Activated T-helper 9 cell treated with anti-CD3 and anti-CD28 coated beads, Interleukin-2, amount 50 U/mL, for 16 hours (primary cell): ENCODE measurements at places on chromosomes 7 and 10.

GRCh38 chr10:33421789-33422462 lies 87.5 kb upstream of the NRP1 start:
- DNase-seq, result no peak

GRCh38 chr10:123134915-123135414 lies 805 bp upstream of the HMX3 start:
- DNase-seq, result no peak

GRCh38 chr7:71497256-71497946 lies 365.5 kb downstream of the GALNT17 start:
- no peak for DNase-seq

DNA sequence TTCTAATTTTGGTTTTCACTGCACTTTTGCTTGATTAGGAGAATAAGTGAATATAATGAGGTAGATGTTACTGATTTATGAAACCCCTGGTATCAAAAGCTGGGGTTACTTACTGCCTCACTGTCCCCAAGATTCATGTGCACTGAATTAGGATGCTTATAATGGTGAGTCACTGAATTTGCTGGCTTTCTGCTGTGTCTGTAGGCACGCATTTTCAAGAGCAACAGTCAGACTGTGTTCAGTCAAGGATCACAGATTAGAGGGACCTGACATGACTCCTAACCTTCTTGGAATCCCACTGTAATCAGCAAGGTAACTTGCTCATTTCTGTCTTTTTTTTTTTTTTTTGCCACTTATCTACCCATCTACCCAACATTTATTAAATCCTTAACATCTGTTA lies 59.7 kb downstream of the GPR85 start:
- DNase-seq, result no peak

DNA sequence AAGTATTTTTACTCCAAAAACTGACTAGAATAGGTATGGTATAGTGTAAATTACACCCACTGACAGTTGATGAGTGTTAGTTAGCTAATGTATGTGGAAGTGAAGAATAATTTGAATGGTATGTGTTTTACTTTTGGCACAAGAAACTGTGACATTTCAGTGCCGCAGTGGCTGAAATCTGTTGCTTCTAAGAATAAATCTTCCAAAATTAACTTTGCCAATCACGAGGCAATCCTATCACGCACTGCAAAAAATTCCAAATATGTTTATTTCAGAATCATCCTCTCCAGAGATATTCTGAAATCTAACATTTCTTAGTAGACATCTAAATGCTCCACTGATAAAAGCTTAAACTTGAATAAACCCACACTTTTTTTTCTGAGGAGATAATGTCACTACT lies 61.2 kb downstream of the PCLO start:
- DNase-seq, result no peak

DNA sequence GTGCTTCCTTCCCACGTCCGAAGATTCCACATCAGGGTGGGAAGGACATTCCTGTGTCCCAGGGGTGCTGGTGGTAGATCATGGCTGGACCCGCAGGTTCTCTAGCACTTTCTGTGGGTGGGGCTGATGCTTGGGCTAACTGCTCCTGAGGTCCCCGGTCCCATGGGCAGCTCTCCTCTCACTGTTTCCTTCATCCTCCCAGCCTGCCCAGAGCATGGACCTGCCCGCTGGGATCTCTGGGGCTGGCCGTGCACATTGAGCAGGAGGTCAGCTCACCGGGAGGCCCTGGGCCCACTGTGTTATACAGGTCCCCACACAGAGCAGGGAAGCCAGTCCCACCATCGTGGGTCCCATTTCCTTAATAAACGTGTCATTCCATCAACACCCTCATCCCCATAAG lies 502.3 kb downstream of the TCERG1L start:
- DNase-seq, result no peak

DNA sequence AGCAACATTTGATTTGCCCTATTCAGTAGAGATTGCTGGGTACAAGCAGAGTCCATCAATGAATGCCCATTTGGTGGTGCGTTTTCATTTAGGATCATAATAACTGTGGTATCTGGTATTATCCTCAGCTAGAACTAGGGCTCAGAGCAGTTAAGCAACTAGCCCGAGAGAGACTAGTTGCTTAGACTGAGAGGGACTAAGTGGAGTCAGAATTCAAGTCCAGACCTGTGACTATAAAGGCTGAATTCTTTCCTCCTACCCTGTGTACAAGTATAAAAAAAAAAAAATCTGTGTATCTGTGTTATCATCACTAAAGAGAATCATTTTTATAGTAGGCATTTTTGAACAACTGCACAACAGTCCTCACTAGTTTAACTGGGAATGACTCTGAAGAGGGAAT lies 45.3 kb upstream of the DKK1 start:
- no peak for DNase-seq

GRCh38 chr7:4794591-4795350 lies 19.3 kb downstream of the AP5Z1 start:
- DNase-seq, result no peak

- DNase-seq, result no peak
These were observed at the start of gene ATRNL1 for GRCh38 chr10:115093286-115093775. TSS of gene ATRNL1 (plus strand) at chr10:115093365. CDS start at chr10:115093751, 386 bp downstream.
